HFFc6 (cell line): ENCODE measurements at places on chromosomes 6 and 20.

DNA sequence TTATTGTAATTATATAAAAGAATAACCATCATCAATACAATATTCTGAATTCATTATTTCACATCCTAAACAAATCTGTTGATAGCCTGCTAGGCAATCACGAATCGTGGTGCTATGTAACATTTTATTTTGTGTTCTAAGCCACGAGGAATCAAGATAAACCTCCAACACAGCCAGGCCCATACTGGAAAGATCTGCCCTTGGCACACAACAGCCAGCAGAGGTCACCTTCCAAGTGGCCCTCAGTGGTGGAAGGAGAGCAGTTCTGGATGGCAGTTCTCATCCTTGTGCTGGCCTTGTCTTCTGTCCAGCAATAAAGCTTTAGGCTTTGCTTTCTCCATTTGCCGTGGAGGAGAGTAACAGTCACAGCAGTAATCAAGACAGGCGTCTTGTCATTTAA lies 13.2 kb downstream of the ZNF831 start:
- DNase-seq = no peak

GRCh38 chr6:48419992-48420391 lies 309.0 kb upstream of the PTCHD4 start:
- no peak for DNase-seq

- DNase-seq = no peak
Measured at GRCh38 chr20:35474303-35474871, 19.0 kb downstream of the CEP250 start.

DNA sequence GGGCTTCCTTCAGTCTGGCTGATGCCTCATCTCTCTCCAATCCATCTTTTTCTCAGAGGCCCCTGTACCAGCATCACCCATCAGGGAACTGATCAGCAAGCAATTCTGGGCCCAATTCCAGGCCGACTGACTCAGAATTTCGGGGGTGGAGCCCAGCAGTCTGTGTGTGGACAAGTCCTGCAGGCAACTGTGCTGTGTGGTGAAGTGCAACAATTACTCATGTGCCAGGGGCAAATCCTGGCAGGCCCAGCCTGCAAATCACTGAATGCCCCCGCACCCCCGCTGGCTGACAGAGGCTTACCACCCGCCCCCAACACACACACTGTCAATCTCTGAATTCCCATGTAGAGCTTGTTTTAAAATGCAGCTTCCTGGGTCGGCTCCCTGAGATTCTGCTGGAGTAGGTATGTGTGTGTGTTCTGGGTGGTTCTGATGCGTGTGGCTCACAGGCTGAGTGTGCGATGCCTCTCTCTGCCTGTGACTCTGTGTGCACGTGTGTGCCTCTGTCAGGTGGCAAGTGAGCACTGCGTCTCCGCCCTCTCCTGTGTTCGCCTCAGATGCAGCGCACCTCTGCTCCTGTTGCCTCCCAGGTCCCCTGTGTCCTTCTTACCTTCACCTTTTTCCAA lies 45.4 kb downstream of the SSR1 start:
- peak; percentile 98 for DNase-seq

DNA sequence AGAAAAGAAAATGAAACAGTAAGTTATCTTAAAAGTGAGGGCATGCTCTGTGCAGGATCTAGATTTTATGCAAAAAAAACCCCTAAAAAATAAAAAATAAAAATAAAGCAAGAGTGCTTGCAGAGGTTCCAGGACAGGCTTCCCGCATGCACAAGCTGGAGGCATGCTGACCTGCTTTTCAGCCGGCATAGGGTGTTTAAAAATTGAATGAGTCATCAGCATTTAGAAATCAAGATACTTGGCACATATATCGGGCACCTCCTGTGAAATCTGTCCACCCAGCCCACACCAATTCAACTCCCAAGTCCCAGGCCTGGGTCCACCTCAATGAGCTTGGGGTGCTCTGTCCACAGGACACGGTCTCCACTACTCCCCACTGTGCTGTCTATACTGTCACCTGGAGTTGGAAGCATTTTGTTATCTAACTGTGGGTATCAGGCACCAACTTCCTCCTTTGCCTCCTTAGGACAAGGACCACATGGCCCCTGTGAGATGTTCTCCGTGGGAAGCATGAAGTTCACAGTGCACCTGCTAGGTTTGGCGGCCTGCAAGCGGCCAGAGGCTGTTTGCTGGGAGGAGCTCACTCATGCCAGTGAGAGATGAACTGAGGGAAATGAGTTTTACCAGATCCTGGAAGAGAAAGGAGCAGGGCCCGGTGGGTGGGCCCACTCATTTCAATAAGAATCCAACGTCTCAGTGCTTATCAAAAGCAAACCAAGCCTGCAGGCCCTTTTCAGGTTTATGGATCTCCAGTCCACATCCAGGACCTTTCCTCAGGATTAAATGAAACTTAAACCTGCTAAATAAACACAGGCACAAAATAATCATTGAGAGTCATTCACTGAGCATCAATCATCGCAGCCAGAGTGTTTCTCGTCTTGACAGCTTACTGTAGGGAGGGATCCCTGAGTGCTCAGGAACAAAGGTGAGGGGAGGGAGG lies 121.1 kb downstream of the FOXA2 start:
- DNase-seq = no peak

DNA sequence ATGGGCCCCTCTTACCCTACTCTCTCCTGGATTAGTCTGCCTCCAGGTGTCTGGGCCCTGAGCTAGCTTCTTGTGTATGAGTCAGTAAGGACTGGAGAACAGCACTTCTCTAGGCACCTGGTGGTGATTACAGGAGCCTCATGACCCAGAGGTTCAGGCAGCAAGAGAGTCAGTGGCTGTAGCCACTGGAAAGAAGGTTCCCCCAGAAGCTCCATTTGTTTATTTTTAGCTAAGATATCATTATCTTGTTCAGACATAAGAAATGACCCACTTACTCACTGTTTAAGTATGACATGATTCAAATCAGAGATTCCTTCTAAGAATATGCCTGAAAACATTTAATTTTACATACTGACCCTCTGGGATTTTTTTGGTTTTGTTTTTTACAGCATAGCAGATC lies 23.6 kb upstream of the SLC4A11 start:
- peak; percentile 43 for DNase-seq

GRCh38 chr6:108383981-108384380 lies 89.1 kb downstream of the AFG1L start:
- DNase-seq = peak; percentile 9
